SJCRH30 (cell line): ENCODE measurements at places on chromosomes 6 and 20. TPM values are rescaled to one million over a fixed set of nuclear protein-coding genes. Genes with fewer than 3 reads are reported as not detected.

LGSN gene
- total RNA-seq = not detected in 2 replicates

ZC2HC1B gene
- total RNA-seq = not detected in 2 replicates

MED20 gene
- 33.4 and 34.8 TPM in 2 replicates for total RNA-seq

BMP5 gene
- total RNA-seq = 61.2 and 72.3 TPM in 2 replicates

F13A1 gene
- total RNA-seq = 2.5 and 2.6 TPM in 2 replicates

DNA sequence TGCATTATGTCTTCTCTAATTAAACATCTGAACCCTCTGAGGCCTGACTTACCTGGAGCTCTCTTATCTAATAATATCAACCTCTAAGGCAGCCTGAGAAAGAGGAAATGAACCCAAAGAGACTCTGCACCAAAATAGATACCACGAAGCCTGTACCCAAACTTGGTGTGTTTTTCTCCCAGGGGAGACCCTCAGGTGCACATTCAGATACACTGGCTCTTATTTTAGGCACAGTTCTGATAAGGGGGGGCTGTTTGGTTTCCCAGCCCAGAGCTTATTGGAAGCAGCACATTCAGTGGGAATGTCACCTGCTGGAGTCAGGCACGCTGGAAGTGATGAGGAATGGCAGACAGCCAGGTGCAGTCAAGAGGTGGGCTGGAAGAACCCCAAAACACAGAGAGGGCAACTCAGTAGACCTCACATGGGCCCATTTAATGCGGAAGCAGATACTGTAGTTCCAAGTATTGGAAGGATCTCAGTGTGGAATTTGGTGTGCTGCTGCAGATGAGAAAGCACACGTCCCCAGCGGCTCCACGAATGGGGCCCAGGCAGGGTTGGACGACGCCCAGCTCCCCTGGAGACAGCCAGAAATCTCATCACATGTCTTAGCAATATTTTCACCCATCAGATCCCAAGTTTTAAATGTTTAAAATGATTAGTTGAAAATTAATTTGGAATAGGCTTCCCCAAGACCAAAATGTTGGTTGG lies 9.7 kb upstream of the CCR6 start:
- no peak overlapping the region for H3K27ac ChIP-seq
- no peaks in the 10 kb centered on the region for H3K4me1 ChIP-seq
- no peak overlapping the region for H3K4me3 ChIP-seq
- no peak for DNase-seq
- no peaks in the 10 kb centered on the region for H3K36me3 ChIP-seq

GRCh38 chr20:56322681-56323080 lies 36.1 kb upstream of the FAM210B start:
- H3K4me1 ChIP-seq = no peaks in the 10 kb centered on the region
- H3K27me3 ChIP-seq = no peaks in the 10 kb centered on the region
- no peak overlapping the region for H3K4me3 ChIP-seq
- no peaks in the 10 kb centered on the region for H3K36me3 ChIP-seq
- H3K27ac ChIP-seq = no peak overlapping the region

DNA sequence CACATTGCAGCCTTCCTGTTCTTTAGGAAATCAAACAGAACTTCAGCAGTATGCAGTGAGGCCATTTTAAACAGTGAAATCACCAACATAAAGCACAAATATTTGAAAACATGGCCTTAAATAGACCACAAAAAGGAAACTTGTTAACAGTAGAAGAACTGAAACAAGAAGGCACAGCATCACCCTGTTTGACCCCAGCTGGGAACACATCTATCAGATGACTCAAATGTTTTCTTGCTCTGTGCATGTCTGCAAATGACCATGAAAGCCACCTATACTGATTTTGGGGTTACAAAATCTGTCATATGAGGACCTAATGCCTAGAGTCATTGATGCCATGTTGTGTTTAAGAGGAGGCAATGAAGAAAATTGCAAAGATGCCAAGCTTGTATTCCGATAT lies 123.8 kb upstream of the ADGRF1 start:
- DNase-seq = no peak
- H3K4me3 ChIP-seq = no peak overlapping the region
- no peaks in the 10 kb centered on the region for H3K27me3 ChIP-seq
- no peak overlapping the region for H3K27ac ChIP-seq

DNA sequence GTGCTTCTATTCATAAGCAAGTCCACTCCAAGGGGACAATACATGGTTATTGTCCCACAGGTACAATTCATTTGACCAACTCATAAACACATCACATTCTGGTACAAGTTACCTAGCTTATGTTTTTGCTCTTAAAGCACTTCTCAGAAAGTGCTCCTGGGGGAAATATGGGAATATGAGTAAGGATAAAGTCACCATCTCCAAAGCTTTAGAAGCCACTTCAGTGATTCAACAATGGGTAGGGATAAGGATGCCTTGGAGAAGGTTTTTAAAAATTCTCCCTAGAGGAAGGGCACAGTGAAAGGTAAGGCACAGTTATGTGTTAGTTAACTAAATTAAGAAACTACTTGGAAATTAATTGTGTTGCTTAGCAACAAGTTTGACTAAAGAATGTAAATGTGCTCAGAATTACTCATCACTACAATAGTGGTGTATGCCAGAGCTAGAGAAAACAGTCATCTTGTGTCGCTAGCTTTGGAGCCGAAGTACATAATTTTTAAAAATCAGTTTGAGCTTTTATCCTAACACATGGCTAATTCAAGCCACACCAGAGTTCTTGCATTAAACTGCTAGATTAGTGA lies 39.5 kb upstream of the LAMP5 start:
- H3K36me3 ChIP-seq = no peaks in the 10 kb centered on the region
- DNase-seq = no peak

GRCh38 chr6:147741389-147741788 lies 232.9 kb downstream of the SAMD5 start:
- no peaks in the 10 kb centered on the region for H3K36me3 ChIP-seq
- no peak for DNase-seq
- H3K4me1 ChIP-seq = peaks cover 24% of the 10 kb centered on the region
- no peaks in the 10 kb centered on the region for H3K27me3 ChIP-seq
- H3K27ac ChIP-seq = no peak overlapping the region

- no peak overlapping the region for H3K27ac ChIP-seq
- no peak overlapping the region for H3K4me3 ChIP-seq
- no peaks in the 10 kb centered on the region for H3K4me1 ChIP-seq
- H3K36me3 ChIP-seq = no peaks in the 10 kb centered on the region
- H3K27me3 ChIP-seq = 0 out of 2 replicates have a peak, but pooled peaks cover 2% of the 10 kb centered on the region
Observed at GRCh38 chr20:18971574-18971973, 158.0 kb downstream of the SCP2D1 start.

GRCh38 chr6:100176311-100176950 lies 182.4 kb upstream of the MCHR2 start:
- no peaks in the 10 kb centered on the region for H3K27me3 ChIP-seq
- DNase-seq = peak; percentile 42
- H3K4me1 ChIP-seq = peaks cover 36% of the 10 kb centered on the region
- H3K4me3 ChIP-seq = no peak overlapping the region
- H3K27ac ChIP-seq = peak overlapping the region; percentile 14; the same call in 1 of the 2 replicates
- no peaks in the 10 kb centered on the region for H3K36me3 ChIP-seq

GRCh38 chr6:69792292-69792691 lies 4.5 kb downstream of the LMBRD1 start:
- H3K36me3 ChIP-seq = peaks cover 21% of the 10 kb centered on the region
- no peak for DNase-seq
- H3K27me3 ChIP-seq = no peaks in the 10 kb centered on the region
- 0 out of 2 replicates have a peak, but pooled peaks cover 3% of the 10 kb centered on the region for H3K4me1 ChIP-seq

DNA sequence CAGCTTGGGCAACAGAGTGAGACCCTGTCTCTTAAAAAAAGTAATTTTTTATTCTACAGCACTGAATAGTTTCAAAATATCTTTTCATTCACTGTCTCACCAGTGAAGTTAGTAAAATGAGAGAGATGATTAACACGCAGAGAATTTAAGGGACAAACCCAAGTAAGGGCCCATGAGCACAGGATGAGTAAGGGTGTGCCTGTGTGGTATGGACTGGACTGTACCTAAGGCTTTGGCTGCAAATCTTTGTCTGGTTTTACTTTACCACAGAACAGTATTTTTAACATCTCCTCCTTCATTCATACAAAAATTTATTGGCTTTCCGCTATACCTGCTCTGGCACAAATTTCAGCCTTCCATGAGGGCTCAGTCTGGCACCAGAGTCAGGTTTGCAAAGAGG lies 433.3 kb downstream of the UTRN start:
- no peak overlapping the region for H3K4me3 ChIP-seq
- H3K4me1 ChIP-seq = no peaks in the 10 kb centered on the region
- no peaks in the 10 kb centered on the region for H3K27me3 ChIP-seq
- H3K27ac ChIP-seq = no peak overlapping the region
